Caki2 (cell line): ENCODE measurements at places on chromosomes 7 and 10. TPM values are rescaled to one million over a fixed set of nuclear protein-coding genes. Genes with fewer than 3 reads are reported as not detected.

DNA sequence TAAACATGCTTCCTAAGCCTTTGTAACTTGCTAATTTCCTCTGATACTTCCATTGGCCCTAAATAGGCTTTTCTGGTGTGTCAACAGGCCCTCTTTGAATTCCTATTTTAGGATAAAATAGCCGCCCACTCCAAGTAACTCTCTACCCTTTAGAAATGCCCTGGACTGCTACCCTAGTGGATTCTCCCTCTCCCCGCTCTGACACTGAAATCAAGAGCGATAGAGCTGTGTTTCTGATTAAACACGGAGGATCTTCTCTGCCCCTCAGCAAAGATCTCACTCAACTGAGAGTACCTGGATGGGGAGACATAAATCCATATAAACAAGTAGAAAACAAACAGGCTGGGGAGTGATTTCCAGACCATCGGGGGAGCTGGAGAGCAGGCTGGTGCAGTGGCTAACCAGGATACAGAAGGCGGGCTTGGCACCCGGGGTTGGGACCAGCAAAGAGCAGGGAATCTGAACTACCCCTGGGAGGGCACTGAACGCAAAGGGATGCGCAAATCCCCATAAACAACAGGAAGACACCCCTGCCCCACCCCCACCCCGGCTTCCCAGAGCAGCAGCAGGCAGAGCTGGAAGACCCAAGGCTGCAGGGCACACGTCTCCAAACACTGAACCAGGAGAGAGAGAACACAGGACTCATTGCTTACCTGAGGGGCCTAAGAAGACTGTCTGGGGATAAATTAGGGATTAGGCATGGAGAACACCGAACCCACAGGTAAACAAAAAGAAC is 2.5 kb downstream of the ASB13 start:
- no peak for DNase-seq

DNA sequence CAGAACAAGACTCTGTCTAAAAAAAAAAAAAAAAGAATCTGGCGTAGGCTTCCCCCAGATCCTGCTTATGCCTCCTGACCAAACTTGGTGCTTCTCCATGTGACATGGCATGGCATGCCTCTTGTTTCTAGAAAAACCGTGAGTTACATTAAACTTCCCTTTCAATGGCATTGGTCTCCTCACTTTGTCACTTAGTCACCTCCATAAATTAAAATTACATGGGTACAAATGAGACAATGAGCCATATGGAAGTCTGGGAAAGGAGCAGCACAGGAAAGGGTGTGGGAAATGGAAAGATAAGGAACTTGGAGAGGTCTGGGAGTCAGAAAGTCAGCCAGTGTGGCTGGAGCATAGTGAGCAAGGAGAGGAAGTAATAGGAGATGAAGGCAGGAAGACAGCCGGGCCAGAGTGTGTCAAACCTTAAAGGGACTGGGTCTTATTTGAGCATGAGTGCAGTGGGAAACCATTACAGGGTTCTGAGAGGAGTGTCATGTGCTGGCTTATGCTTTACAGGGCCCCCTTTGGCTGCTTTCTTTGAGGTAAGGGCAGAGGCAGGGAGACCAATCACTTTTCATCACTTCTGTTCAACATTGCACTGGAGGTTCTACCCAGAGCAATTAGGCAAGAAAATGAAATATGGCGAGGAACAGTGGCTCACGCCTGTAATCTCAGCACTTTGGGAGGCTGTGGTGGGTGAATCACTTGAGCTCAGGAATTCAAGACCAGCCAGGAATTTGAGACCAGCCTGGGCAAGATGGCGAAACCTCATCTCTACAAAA is 21.3 kb upstream of the ZMIZ2 start:
- DNase-seq: no peak

- no peak for DNase-seq
These were observed 49.0 kb downstream of the PRR15 start for GRCh38 chr7:29612596-29612995.

GRCh38 chr7:98315318-98315993 is 34.0 kb downstream of the BRI3 start:
- DNase-seq: no peak

- no peak for DNase-seq
These were observed 49.9 kb upstream of the COL1A2 start for GRCh38 chr7:94344826-94345225.

DNA sequence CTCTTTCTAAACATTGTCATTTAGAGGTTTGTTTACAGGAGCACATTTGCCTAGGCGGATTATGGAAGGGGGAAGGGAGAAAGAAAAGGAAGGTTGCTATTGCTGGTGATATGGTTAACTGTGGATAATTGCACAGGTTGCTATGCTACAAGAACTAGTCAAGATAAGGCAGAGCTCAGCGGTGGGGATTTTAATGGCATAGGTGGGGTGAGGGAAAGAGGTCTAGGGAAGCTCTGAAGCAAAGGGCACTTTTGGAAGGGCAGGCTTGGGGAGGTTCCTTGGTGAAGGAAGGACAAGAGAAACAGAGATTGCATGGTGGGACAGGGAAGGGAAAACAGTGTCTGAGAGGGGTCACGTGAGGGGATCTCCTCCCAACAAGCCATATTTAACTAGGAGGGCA is 19.5 kb downstream of the HYAL4 start:
- DNase-seq: no peak

GRCh38 chr7:14332155-14332554 is 342.7 kb upstream of the ETV1 start:
- DNase-seq: no peak

- no peak for DNase-seq
These were observed 4.2 kb upstream of the ACSL5 start for GRCh38 chr10:112369495-112370423.

- DNase-seq: no peak
These were observed 109.9 kb upstream of the ITGB1 start for GRCh38 chr10:33067917-33068316.

GRCh38 chr10:20935931-20936330 is 38.8 kb upstream of the NEBL start:
- DNase-seq: no peak

GRCh38 chr10:98438715-98439114 is 8.0 kb downstream of the HPS1 start:
- DNase-seq: no peak

DNA sequence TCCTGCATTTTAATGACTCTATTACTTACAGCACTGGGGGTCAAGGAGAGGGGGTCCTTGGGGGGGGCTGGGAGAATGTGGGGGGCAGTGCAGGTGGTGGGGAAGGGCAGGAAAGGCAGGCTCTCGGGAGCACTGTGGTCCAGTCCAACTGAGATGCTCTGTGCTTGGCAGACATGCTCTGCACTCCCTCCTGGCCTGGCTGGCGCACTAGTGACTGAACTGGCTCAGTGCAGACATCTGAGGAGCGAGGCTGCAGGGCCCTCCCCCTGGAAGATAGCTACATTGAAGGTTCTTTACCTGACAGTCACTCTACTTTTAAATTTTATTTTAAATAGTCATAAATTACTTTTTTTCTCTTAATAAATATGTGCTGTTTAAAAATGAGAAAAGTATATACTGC is 105.7 kb downstream of the NEURL1 start:
- DNase-seq: no peak

GRCh38 chr7:106419455-106420182 is 134.8 kb upstream of the NAMPT start:
- no peak for DNase-seq

GRCh38 chr7:27636326-27637006 is 26.2 kb downstream of the HIBADH start:
- DNase-seq: no peak

DNA sequence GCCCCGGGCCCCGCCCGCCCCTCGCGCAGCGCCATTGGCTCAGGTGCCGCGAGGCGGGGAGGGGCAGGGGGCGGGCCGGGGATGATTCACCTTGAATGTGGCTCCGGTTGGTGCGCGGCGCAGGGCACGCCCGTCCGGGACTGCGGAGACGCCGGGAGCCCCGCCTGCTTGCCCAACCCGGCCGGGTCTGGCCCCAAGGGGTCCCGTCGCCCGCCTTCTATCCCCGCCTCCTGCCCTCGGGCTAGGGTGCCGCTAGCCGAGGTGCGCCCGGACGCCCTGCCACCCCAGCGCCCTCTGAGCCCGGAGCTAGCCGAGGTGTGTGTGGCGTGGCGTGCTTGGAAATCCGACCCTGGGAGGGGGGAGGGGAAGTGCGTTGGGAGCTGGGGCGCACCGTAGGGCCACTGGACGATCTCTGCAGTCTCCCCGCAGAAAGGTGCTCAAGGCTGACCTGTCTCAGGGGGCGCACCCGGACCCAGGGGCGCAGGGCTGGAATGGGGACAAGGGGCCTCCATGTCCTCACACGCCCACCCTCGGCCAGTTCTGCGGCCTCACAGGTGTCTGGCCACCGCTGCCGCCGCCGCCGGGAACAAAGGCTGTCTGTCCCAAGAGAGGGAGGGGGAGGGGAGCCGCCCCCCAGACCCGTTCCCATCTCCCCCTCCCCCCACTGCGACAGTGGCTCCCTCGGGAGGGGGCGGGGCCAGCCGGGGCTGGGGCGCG is 168.9 kb downstream of the NRF1 start:
- DNase-seq: peak; percentile 88

DNA sequence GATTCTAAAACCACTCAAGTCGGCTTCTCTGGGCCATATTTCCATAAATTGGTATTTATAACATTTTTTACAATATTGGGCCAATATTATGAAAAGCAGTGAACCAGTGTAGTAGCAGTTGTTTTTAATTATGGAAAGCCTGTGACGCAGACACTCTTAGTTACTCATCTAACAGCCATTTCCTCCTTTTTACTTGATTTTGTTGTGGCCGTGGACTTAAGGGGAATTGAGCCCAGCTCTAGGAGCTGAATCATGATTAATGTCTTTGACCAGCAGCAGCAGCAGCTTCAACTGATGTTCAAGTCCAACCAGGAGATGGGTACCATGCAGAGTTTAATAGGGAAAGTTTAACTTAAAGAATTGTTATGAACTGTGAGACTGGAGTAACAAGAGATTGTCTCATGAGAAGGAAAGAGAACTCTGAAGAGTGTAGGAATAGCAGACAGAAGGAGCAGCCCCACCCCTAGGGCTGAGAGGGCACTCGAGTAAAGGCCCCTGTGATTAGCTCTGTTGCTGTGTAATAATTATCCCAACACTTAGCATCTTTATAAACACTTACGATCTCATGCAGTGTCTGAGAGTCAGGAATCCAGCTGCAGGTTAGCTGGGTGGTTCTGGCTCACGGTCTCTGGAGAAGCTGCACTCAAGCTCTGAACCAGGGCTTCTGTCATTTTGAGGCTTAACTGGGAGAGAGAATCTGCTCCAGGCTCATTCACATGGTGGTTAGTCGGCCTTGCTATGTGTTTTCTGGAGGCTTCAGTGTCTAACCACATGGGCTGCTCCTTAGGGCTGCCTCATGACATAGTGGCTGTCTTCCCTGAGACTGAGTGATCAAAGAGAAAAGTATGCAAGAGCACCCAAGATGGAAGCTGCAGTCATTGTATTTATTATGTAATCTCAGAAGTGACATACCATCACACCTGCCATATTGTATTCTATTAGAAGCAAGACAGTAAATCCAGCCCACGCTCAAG is 4.6 kb downstream of the LANCL2 start:
- peak; percentile 12 for DNase-seq

DNA sequence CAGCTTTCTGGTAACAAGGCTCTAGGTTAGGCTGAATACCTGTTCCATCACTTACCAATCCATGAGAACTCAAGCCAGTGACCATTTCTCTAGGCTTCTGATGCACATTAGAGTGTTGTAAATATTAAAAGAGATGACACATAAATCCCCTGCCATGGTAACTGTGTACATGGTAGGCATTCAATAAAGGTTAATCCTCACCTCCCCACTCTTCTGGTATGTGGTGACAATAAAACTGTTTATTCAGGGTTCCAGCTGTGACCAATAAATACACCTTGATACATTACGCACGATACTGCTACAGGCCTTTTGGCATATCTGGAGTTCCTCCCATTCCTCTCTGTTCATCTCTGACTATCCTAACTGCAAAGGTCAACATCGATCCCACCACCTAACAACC is 171.9 kb downstream of the SRPK2 start:
- no peak for DNase-seq

DNA sequence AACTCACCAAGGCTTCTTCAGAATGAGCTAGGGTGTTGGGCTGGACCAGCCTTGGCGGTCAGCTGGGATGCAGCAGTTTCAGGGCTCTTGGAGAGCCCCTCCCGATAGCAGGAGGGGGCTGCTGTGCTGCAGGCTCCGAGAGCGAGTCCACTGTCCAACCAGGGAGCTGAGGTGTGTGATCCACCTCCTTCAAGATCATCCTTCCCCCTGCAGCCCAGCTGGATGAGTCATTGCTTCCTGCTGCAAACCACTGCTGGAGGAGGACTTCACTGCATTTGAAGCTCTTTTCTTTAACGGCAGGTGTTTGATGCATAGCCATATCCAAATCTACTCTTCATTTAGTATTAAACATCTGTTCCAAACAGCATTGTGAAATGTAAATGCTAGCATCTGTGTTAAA is 54.2 kb upstream of the EBF3 start:
- DNase-seq: peak; percentile 12

DNA sequence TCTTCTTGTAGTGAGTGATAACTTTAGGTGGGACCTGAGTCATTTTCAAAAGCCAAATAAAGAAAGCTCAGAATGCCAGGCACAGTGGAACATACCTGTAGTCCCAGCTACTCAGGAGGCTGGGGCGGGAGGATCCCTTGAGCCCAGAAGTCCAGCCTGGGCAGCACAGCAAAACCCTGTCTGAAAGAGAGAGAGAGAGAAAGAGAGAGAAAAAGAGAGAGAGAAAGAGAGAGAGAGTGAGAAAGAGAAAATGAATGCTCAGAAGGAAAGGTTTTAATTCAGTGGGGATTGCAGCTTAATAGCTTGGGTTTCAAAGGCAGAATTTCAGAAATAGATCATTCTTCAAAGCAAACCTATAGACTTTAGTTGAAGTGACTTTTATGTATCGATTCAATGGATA is 25.7 kb downstream of the GPNMB start:
- no peak for DNase-seq

- DNase-seq: no peak
These were observed 28.1 kb downstream of the AGAP3 start for GRCh38 chr7:151114151-151115090.

DNA sequence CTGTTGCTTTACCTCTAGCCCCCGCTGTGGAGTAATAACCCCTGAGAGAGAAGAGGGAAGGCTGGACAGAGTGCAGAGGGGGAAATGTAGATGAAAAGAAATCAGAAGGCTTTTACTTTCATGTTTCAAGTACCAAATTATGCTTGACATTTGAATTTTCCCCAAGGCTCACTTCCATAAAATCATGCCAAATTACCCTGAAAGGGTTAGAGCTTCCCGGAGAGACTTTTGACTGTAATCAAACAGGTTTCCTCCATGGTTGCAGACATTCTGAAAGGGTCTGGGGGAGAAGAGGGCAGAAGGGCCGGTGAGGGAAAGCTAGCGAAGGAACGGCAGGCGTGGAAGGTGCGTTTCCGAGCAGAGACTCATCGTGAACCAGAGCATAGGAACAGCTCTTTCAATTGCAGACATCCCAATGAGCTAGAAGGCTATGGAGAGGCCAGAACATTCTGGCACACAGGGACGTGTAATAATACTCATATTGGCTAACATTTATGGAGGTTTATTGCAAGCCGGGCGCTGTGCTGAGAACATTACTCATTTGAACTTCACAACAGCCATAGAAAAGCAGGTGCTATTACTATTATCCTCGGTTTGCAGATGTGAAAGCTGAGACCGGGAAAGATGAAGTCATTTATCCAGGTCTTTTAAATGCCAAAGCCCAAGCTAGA is 620.8 kb upstream of the AUTS2 start:
- DNase-seq: no peak

The PRRT4 gene
- 0.91 TPM in 1 of 2 replicates, not detected in the other for total RNA-seq

The CCDC146 gene
- total RNA-seq: 0.14 and 3.3 TPM in 2 replicates

The AKR1C3 gene
- 3,253 and 3,825 TPM in 2 replicates for total RNA-seq

The ENTPD1 gene
- total RNA-seq: 0.03 TPM in 1 of 2 replicates, not detected in the other

The COL26A1 gene
- 1.1 and 1.7 TPM in 2 replicates for total RNA-seq

The CLEC5A gene
- total RNA-seq: not detected in 2 replicates

The ATOH7 gene
- not detected in 2 replicates for total RNA-seq

The SORBS1 gene
- 2.7 and 3.4 TPM in 2 replicates for total RNA-seq

The ADARB2 gene
- 0.14 TPM in 1 of 2 replicates, not detected in the other for total RNA-seq

The SPDYE2B gene
- not detected in 2 replicates for total RNA-seq

The MBLAC1 gene
- total RNA-seq: 0.52 and 2.5 TPM in 2 replicates
